ENCODE measurements at places on chromosomes 12 and 14.

GRCh38 chr12:12999959-13000615 is at the start of gene HEBP1:
HEBP1 (minus strand) TSS chr12:13000265; CDS start chr12:13000114, 151 bp downstream.
- DNase-seq: no peak

- DNase-seq: no peak
Observed at GRCh38 chr14:89672636-89673511, 255.8 kb upstream of the FOXN3 start.

GRCh38 chr12:1838205-1838993 is 18.0 kb downstream of the LRTM2 start:
- no peak for DNase-seq

GRCh38 chr12:89345830-89346740 is 6.2 kb downstream of the DUSP6 start:
- DNase-seq: no peak

DNA sequence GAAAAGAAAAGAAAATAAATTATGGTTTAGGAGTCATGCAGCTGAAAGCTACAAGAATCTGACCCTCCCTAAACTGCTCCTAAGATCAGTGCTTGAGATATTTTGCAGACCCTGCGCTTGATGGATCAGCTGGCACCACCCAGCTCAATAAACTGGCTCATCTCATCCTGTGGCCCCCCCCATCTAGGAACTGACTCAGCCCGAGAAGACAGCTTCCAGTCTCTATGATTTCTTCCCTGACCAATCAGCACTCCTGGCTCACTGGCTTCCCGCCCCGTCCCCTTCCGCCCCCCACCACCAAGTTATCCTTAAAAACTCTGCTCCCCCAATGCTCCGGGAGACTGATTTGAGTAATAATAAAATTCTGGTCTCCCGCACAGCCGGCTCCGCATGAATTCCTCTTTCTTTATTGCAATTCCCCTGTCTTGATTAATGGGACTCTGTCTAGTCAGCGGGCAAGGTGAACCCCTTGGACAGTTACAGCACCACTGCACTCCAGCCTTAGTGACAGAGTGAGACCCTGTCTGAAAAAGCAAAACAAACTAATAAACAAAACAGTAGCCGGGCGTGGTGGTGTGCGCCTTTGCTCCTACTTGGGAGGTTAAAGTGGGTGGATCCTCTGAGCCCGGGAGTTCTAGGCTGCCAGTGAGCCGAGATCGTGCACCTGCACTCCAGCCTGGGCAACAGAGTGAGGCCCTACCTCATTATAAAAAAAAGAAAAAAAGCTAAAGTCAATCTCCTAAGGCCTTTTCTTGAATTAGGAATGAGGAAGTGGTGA is 24.5 kb upstream of the SPTLC2 start:
- no peak for DNase-seq

DNA sequence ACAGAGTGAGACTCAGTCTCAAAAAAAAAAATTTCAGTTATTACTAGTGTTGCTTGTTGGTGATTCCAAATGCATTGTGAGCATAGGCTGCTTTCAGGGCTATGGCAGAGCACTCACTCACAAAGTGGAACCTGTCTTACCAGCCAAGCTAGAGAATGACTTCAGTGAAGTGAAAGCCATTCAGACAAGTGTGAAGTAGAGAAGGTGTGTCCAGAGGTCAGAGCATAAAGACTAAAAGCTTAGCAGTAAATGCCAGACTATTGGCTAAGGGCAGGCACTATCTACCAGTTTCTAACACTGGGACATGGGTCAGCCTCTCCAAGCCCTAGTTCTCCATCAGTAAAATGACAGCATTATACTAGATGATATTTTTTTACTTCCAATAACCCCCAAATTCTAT is 12.7 kb downstream of the PPP1R36 start:
- DNase-seq: no peak

GRCh38 chr12:16602412-16602811 is 3.5 kb downstream of the LMO3 start:
- DNase-seq: no peak

- DNase-seq: no peak
Observed at GRCh38 chr12:3231399-3231876, 154.3 kb downstream of the TSPAN9 start.

- DNase-seq: no peak
Observed at GRCh38 chr14:93271111-93271510, 61.7 kb downstream of the BTBD7 start.

- DNase-seq: no peak
Observed at GRCh38 chr12:25184132-25184531, 10.8 kb downstream of the DNAI7 start.

DNA sequence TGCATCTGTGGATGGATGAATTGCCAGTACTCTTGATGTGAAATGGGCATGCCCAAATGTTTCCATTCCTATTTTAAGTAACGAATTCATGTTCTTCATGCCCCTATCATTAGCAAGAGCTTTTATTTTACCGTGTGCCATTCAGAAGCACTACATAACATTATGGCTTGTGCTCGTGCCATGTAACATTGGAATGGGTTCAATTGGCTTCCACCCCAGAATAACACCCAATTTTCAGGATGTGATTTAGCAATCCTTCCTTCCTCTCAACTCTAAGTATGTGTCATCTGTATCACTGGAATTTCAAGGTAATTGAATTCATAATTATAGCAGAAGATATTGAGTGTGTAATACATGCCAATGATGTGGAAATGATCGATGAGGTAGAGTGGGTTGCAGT is 145.8 kb upstream of the TMPO start:
- DNase-seq: no peak

GRCh38 chr12:49197256-49197655 is 8.4 kb upstream of the TUBA1A start:
- no peak for DNase-seq

DNA sequence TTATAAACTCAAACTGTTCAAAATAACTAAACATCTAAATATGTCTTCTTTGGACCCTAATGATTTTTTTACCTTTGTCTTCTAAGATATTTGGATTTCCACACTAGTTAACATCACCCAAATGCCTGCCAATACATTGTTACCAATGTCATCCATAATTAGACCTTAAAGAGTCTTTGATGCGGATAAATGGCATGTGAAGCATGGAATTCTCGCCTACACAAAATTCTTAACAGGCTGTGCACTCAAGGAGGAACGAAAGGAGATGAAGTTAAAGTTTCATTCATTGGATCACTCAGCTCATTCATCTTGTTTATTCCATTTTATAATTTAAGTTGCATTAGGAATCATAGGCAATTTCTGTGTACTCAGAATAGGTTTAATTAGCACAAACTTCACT is 219.7 kb downstream of the ACSS3 start:
- DNase-seq: no peak

DNA sequence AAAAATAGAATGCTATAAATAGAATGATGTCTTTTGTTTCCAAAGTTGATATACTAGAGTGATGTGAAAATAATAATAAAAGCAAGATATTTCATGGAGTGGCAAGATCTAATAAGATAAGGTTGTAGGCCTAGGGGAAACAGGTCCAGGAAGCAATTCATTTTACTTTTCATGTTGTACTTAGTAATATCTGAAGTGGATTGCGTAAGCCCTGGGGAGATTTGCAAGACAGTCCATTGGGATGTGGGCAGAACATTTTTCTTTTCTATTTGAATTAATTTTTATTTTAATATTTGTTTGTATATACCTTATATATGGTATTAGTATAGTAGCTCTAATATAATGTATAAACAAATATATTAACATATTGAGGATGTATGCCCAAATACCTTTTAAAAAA is 7.5 kb downstream of the NUBPL start:
- DNase-seq: no peak

- DNase-seq: no peak
Observed at GRCh38 chr14:69760810-69761209, 6.1 kb upstream of the SRSF5 start.

GRCh38 chr12:39682689-39683477 is 63.3 kb upstream of the ABCD2 start:
- no peak for DNase-seq

DNA sequence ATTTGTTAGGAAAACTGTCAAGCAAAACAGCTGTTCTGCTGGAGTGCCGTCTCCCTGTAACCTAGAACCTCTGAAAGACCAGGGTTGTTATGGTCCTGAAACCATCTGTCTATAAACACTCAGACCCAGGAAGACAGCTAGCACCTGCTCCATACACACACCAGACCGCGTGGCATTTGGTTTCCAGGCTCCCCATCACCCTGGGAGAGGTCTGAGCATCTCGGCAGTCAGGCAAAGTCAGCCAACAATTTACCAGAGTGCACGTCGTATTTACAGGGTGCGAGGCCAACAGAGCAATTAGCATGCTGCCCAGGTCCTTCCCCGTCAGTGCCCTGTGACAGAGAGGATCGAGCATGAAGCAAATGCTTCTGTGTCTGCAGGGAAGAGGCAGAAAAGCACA is 272.5 kb downstream of the SLC15A4 start:
- no peak for DNase-seq

GRCh38 chr12:26266881-26267280 is 71.5 kb downstream of the SSPN start:
- no peak for DNase-seq

DNA sequence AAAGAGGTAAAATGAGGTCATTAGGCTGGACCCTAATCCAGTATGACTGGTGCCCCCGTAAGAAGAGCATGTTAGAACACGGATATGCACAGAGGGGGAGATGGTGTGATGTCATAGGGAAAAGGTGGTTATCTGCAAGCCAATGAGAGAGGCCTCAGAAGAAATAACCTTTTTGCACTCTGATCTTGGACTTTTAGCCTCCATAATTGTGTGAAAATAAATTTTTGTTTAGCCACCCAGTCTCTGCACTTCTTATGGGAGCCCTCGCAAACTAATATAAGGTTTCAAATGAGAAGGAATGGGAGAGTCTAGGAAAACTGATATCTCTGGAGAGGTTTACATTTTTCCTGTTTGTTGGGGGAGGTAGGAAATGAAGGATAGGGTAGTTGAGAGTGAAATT is 43.2 kb upstream of the PKP2 start:
- DNase-seq: no peak

DNA sequence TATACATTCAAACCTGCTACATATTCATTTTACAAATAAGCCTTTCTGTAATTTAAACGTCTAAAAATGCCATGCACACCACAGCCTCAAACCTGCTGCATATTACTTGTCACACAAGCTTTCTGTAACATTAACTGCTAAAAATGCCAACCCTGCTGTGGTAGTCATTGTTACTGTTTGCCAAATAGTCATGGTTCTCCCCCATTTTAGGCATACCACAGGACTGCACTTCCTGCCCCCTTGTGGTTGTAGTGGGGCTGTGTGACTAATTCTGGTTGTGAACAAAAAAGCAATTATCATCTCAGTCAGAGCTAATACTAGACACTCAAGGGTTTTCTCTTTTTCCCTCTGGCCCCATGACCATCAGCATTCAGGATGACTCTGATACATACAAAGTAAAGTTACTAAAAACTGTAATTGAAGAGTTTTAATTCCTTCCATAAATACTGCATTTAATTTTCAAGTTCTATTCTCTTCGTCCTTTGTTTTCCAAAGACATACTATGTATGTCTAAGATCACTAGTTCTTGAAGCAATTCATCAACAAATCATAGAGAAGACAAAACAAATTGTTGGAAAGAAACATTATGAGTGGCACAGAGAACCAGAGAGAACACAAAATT is 5.7 kb upstream of the SLC35F4 start:
- no peak for DNase-seq

DNA sequence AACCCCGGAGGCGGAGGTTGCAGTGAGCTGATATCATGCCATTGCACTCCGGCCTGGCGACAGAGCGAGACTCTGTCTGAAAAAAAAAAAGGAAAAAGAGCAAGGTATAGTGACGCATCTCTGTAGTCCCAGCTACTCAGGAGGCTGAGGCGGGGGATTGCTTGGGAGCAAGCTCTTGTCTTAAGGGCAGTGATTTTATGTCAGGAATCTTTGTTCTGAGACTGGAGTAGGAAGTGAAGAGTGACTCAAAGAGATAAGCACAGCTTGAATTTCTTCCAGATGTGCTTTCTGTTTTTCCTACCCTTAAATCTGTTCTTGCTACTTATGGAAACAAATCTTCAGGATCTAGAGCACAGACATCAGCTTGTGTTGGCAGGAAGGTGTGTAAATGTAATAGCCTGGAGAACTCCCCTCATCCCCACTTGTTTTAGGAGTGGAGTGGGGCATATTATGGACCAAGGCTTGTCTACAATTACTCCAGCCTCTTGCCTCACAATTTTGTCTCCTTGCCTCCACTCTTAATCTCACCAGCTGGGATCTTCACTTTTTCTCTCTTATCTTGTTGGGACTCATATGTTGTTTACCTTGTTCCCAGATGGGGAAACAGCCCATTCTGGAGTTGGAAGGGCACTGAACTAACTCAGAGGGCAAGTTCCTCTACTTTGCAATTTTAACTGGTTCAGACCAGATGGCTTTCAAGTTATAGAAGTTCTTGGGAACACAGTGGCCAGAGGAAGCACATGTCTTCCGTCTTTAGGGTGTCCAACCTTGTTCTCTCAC is 7.5 kb downstream of the TMED2 start:
- no peak for DNase-seq

GRCh38 chr12:62714774-62715721 is 219.9 kb downstream of the PPM1H start:
- no peak for DNase-seq

GRCh38 chr12:46368684-46369083 is 3.9 kb downstream of the SLC38A2 start:
- no peak for DNase-seq

- no peak for DNase-seq
Observed at GRCh38 chr14:39232554-39233415, 930 bp upstream of the MIA2 start.

GRCh38 chr14:78253986-78254385 is 83.8 kb downstream of the NRXN3 start:
- DNase-seq: no peak

DNA sequence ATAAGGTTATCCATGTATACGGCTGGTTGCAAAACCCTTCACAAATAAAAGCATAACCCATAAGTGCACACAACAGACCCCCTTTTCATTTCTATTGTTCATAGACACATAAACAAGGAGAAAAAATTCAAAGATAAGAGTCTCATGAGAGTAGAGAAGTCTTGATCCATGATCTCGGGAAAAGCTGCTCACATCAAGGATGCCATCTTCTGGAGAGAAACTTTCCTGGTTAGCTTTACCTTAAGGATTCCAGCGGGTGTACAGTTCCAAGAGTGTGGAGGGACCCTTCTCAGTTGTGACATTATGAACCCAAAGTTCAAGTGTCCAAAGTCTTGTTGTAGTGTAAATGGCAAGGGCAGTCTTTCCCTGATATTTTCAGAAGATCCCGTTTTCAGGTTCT is 144.5 kb downstream of the LLPH start:
- no peak for DNase-seq

DNA sequence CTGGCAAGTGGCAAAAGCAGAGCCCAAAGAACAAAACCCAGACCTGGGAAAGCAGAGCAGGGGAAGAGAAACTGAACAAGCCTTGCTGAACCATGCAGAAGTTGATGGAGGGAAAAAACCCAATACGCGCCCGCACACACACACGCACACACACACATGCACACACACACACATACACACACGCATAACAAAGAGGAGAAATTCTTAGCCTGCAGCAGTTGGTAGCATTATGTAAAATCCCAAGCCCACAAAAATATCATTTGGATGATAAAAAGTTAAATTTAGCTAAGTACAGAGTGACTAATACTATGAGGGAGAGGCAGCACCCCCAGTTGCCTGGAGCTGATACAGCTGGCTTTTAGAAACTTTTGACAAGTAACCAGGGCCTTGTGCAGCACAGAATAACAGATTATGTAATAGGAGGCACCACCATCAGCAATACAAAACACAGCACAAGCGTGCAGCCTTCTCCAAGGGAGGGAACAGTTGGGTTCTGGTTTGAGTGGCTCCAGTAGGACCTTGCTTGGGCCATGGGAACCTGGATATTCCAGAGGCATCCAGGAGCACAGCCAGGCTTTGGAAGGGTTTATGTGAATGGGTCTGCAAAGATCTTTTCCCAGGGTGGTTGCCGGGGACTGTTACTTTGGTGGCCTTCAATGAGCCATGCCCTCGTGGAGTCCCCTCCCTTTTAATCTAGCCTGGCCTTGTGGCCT is 35.3 kb downstream of the PITPNM2 start:
- no peak for DNase-seq
